Stimulated activated CD4-positive, alpha-beta T cell treated with anti-CD3 and anti-CD28 coated beads, Interleukin-15, amount 100 ng/mL, for 1 hour (primary cell): ENCODE measurements at places on chromosomes 7 and 10.
A peak's percentile ranks its signal among the peaks of the same experiment; 100 is the strongest.

GRCh38 chr7:87212498-87212897 lies 7.0 kb downstream of the TMEM243 start:
- DNase-seq = no peak

DNA sequence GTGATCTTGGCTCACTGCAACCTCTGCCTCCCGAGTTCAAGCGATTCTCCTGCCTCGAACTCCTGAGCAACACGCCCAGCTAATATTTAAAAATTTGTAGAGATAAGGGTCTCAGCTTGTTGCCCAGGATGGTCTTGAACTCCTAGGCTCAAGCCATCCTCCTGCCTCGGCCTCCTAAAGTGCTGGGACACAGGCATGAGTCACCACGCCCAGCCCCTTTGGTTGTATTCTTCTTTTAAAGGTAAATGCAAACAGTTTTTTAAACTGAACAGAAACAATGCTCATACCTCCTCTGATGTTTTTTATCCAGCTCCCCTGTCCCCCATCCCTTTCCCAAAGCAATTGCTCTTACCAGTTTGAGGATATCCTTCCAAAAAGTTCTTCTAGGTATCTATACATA lies 79.5 kb upstream of the DUSP5 start:
- DNase-seq = no peak

DNA sequence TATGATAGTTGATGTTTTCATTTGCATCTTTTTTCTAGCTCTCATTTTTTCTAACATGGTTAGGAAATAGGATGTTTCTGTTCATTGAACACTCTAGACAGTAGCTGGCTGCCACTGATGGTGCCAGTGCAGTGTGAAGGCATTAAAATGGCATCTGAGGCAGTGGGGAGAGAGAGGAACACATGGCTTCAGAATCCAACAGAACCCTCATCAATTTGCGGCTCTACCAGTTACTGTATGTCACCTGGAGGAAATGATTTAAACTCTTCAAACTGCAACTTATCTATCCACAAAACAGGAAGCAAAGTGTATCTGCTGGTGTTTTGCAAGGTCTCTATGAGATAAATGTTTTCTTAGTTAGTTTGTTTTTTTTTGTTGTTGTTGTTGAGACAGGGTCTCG lies 305.2 kb upstream of the PRKCQ start:
- DNase-seq = no peak

GRCh38 chr10:101903827-101904550 lies 60.4 kb upstream of the KCNIP2 start:
- DNase-seq = no peak

GRCh38 chr10:113893570-113893969 lies 39.1 kb downstream of the NHLRC2 start:
- DNase-seq = no peak

- DNase-seq = no peak
Observed at GRCh38 chr7:158328376-158329013, 259.1 kb downstream of the PTPRN2 start.

DNA sequence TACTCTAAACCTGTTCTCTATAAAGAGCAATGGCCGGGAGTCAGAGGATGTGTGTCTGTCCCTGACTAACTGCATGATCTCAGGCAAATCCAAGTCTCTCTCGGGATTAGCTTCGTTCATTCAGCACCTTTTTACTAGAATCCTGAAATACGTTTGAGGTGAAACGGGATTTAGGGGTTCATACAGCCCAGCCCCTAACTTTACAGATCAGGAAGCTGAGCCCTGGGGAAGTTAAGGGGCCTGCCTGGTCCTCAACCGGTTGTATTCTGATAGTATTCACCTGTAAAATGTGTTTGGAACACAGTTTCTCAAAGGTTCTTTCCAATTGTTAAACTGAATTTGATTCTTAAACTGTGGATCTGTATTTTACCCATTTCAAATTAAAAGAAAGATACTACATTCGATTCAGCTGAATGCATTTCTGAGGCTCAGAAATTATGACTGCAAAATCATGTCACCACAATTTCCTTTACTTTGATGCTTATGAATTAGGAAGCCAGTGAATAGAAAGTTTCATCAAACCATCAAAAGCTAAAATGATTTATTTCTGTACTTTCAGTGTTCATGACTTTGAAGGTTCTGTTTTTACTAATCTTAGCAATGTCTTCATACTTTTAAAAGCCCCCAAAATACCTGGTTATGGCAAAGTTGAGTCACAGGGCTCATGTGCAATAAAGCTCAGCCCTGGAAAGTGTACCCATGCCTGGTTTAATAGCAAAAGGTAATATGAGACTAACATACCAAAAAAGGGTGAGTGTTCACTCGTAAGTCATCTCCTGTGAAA lies 28.9 kb upstream of the EZH2 start:
- DNase-seq = no peak

DNA sequence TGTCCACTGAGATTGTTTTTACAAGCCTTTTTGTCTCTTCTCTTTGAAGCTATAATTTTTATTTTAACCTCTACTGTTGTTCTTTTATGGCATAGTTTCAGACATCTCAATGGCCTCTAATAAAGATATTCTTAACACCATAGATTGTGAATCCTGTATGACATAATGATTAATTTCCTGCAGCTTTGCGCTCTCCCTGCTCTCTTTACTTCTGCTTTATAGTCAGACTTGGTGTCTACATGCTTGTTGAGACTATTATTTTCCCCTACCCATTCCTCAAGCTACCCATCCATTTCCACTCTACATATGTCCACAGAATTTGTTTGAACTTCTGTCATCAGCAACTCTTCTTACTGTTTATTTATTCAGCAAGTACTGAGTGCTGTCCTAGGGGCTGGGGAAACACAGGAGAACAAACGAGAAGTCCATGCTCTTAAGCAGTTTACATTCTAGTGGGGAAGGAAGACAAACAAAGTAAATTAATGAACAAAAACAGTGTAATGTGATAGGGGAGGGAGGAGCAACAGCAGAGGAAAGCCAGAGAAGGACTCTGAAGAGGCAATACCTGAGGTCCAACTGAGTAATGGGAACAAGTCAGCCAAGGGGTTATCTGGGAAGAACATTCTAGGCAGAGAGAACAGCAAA lies 110.1 kb downstream of the CDK14 start:
- no peak for DNase-seq

DNA sequence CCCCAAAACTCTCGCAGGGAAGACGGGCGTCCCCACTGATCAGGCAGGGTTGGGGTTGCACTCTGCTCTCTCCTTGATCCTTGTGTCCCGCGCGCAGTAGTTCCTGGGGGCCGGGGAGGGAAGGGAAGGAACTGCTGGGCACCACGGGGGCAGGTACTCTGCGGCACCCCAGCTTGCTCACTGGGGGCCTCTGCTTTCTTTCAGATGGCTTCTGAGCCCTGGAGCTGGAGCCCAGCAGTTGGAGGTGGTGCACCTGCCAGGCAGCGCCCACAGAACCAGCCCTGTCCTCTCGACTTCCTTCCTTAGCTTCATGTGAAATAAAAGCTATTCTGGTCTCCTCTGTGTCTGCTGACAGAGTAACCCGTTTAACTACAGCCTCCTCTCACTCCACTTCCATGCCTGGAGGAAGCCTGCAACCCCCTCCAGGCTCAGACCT lies 12.2 kb downstream of the PLAC9 start:
- no peak for DNase-seq

DNA sequence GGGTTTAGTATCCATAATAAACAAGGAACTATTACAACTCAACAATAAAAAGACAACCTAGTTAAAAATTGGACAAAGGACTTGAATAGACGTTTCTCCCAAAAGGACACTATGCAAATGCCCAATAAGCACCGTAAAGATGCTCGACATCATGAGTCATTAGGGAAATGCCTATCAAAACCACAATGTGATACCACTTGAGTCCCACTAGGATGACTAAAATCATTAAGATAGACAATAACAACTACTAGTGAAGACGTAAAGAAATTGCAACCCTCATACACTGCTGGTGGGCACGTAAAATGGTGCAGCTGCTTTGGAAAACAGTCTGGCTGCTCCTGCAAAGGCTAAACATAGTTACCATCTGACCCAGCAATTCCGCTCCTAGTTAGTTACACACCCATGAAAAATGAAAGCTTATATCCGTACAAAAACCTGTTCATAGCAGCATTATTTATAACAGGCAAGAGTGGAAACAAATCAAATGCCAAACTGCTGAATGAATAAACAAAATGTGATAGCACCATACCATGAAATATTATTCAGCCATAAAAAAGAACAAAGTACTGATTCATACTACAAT lies 17.3 kb downstream of the CCDC3 start:
- DNase-seq = no peak

DNA sequence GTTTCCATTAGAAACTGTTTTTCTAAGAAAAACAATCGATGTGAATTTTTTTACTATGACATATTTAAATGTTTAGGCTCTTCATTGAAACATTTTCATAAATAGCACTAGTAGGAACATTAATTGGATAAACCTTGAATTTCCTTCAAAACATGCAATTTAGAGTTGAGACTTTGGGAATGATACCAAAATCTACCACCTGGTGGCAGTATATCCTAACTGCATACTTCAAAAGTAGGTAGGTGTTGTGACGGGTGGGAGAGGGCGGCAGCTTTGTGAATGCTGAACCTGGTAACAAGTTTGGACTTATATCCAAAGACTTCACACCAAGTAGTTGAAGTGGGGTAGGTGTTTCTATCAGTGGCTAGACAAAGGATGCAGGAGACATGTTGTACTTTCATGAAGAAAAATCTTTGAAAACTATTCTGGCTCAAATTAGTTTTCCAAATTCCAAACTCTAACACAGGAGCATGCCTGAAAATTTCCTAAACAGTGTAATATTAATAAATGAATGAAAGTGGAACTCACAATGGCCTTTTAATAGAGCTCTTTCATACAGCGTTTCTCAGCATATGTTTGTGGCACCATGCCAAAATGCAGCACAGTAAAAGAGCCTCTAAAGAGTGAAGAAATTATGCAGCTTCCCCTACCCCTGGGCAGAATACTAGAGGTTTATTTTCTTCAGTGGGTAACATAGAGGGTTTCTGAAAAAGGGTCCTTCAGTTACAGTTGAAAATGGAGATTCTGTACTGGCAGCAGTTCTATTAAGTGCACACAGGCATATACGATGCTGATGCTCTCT lies 201.0 kb upstream of the TPK1 start:
- no peak for DNase-seq

DNA sequence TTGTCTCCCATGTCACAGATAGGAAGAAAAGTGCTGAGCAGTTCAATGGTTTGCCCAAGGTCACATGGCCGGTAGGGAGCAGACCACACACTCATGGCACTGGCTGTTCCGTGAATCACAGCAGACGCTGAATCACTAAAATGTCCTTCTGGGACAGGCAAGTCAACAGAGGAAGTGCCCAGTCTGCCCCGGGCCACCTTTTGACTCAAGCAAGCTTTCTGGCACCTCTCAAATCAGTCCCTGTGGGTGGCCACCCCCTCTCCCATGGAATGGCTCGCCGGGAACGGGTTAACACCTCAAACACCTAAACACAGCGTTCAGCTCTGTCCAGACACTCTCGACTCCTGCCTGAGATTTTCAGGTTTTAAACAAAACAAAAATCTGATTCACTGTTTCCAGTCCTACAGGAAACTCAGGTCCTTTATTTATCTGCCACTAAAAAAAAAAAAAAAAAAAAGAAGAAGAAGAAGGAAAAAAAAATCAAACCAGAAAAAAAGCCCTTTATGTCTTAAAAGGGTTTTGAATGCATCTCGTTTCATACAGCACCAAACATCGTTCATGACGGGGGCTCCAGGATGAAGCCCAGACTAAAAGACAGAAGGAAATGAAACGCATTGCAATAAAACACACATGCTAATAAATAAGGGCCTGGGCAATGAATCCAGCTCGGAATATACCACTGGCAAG lies 15.5 kb downstream of the CARD11 start:
- DNase-seq = peak; percentile 12

DNA sequence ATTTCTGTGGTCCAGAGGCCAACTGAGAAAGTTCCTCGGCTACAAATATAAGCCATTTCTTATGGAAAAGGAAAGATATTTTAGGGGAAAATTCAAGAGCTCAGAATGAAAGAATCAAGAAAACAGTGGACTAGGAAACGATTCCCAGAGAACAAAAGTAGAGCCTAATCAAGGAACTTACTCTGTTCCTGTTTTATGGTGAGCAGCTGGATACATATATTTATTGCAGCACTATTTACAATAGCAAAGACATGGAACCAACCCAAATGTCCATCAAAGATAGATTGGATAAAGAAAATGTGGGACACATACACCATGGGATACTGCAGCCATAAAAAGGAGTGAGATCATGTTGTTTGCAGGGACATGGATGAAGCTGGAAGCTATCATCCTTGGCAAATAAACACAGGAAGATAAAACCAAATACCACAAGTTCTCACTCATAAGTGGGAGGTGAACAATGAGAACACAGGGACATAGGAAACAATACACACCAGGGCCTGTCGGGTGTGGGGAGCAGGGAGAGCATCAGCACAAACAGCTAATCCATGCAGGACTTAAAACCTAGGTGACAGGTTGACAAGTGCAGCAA lies 298.7 kb downstream of the THSD7A start:
- no peak for DNase-seq

DNA sequence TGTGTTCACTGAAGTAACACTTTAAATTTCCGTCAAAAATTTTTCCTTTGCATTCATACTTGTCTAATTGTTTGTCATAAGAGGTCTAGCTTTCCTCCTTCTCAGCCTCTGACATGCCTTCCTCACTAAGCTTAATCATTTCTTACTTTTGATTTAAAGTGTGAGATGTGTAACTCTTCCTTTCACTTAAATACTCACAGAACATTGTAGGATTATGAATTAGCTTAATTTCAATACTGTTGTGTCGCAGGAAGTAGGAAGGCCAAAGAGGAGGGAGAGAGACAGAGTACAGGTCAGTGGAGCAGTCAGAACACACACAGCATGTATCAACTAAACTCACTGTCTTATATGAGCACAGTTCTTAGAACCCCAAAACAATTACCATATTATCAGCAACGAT lies 99.0 kb downstream of the SRPK2 start:
- no peak for DNase-seq

DNA sequence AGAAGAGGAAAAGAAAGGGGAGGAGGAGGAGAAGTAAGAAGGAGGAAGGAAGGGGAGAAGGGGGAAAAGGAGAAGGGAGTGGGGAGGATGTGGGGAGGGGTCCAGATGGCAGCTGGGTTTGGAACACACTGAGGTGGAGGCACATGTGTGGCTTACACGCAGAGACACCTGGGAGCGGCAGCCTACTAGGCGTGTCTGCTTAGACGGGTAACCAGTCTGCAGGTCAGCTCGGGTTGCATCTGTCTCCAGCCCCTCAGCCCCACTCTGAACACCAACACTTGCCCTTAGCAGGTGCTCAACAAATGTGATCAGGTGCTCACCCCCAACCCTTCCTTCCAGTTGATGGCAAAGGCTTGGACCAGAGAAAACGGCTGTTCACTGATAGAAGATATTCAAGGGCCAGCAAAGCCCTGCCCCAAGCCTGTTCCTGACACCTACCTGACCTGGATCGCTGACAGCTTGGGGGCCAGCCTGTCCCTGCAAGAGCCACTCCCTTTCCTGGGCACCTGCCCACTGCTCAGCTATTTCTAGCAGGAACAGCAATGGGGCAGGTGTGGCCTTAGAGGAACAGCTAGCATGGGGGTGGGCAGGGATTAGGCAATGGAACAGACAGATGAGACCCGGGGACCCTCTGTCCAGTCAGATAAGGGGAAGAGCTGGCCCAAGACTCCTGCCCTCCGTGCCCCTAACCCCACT lies 70.5 kb downstream of the SH3PXD2A start:
- DNase-seq = no peak

- DNase-seq = no peak
Observed at GRCh38 chr10:129792864-129793263, 171.2 kb downstream of the EBF3 start.
